ENCODE measurements at places on chromosomes 1 and 21. TPM values are rescaled to one million over a fixed set of nuclear protein-coding genes. Genes with fewer than 3 reads are reported as not detected.

MACF1 gene
- total RNA-seq = 296 TPM

CNR2 gene
- total RNA-seq = not detected

DNA sequence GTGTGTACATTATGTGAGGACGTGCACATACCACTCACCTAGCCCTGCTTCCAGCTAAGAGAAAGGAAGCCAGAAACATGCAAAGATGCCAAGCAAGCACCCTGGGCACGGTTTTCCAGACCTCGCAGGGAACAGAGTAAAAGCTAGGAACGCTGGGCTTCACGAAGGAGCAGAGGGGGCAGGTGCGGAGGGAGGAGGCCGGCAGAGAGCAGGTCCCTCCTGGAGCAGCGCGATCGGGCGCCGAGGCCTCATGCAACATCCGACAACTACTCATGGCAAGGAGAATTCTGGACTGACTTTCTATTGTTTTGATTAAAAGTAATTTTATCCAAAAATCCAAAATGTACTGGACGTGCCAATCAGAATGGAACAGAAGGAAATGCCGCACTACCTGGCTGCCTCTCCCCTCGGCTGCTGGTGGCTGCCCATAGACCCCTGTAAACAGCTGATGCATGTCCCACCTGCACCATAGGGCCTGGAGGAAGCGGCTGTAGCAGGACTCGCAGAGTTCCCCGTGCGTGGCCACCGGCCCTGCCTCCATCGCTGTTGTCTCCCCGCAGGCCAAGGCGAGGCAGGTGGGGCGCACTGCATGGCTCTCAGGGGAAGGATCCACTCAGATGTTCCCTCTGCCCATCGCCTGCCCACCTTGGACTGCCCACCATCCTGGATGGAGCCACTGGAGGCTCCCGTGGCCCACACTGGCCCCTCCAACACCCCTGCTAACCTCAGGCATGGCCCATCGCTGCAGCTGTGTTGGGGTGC, 93.5 kb downstream of the WDR4 start:
- DNase-seq = no peak

PTGS2 gene
- total RNA-seq = 8.7 TPM

- no peak for DNase-seq
Observed at GRCh38 chr1:211549092-211549711, 29.8 kb downstream of the SLC30A1 start.

TNFRSF4 gene
- 0.36 TPM for total RNA-seq

- no peak for DNase-seq
Observed at GRCh38 chr1:242219298-242219901, 220.5 kb upstream of the MAP1LC3C start.

- no peak for DNase-seq
Observed at GRCh38 chr1:218743861-218744505, 398.8 kb downstream of the TGFB2 start.

DNA sequence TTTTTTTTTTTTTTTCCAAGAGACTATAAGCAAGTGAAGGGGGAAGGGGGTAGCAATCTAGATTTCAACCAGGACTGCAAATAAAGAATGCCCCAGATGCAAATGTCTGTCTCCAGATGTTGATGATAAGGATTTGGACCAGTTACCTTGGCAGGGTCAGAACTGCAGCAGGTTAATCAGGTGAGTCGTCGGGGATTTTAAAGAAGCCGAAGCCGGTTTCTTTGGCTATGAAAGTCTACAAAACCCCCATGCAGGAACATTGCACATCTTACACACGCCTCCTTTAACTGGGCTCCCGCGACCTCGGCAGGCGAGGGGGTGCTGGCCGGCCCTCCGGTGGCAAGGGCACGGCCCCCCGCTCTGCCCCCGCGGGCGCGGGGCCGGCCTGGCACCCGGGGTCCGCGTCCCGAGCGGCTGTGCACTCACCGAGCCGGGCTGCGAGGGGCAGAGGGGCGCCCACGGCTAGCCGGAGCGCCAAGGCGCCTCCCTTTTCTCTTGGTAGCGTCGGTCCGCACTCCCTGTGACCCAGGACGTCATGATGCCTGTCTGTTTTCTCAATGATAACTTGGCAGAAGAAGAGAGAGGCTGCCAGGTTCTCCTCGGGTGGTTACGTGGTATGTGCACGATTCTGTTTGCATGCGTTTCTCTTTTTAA, 366.3 kb upstream of the ESRRG start:
- no peak for DNase-seq

DNA sequence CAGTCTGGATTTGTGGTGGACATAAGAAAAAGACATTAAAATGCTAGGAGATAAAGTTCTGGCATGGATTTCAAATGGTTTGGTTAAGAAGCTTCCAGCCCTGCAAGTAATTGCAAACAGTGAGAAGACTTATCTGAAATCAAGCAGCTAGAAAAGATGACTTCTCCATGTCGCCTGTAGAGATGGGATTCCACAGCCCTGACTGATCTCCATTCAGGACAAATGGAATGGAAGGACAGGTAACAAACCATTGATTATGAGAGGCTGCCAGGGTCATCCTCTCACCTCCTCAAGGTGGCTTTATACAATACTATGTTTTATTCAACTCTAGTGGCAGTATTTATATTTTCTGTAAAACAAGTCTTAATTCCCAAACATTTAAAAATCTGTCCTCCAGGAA, 237.9 kb downstream of the HLX start:
- no peak for DNase-seq

FCRL1 gene
- total RNA-seq = not detected

- no peak for DNase-seq
Observed at GRCh38 chr1:228000836-228001563, 5.8 kb upstream of the WNT3A start.

DNA sequence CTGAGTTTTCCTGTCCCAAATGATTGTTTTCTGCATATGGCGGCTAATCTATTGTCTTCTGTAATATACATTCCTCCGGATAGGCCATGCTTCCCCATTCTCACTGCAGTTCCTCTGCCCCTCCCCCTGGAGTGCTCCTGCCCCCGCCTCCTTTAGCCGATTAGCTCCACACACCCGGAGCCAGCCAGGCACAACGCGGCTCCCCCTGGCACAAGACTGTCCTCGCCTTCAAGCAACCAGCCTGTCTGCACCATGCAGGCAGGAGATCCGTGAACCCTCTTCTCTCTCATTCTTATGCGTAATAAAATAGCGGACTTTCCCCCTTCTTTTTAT, 18.0 kb downstream of the SERTAD4 start:
- no peak for DNase-seq

DNA sequence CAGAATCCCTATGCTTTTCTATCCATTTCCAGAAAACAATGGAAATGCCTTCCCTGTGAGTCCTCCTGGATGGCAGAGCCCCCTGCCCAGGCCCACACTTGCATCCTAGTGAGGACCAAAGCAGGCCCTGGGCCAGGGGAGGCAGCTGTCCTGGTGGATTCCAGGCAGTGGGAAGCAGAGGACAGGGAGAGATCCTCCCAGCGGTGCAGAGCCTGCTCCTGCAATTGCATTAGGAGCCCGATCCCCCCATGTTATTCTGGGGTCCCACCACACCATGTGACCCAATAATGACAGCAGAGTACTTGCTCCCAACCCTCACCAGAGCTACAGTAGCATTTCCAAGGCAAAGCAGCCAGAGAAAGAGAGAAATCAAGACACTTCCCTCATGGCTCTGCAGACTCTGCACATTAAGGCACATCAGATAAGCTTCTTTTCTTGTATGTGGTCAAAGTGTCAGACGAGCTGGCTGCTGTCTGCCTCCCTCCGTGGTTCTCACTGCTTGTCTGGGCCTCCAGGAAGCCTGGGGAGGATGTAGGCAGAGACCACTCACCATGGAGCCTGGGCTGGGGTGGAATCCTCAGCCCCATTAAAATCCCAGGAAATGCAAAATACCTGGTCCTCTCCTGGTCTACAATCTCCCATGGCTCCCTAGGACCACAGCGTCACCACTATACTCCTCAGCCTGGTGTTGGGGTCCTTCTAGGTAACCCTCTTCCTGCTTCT, 54.9 kb upstream of the RUNX3 start:
- no peak for DNase-seq

DNA sequence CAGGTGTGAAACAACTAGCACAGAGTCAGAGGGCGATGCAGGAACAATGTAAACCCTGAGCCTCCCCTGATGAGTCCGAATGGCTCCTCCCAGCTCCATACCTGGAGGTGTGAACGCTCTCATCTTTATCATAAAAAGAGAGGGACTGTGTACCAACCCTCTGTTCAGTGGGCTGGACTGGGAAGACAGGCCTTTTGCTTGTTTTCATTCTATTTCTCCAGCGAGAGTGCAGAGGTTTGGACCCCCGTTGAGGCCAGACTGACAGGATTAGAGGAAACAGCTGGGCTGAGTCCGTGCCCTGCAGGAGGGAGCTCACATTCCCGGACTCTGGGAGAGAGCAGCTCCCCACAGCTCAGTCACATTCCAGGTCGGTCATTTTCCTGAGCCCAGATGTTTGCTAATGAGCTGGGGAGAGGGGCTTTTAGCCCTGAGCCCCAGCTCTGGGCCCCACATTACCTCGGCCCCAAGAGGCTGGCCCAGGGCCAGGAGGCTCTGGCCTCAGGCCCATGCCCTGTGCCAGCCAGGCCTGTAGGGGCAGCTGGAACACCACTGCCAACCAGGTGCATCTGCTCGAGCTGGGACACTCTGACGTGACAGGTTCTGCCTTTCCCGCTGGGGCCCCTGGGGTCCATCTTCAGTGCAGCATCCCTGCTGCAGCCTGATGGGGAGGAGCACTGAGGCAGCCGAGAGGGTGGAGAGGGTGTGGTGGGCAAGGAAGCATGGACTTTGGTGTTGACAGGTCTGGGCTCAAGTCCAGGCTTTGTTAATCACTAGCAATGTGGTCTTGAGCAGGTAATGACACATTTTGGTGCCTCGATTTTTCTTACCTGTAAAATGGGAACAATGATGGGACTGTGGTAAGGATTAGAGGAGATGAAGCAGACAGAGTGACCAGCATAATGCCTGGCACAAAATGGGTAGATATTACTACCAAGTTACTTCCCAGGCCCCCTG, 3.5 kb upstream of the NBL1 start:
- DNase-seq = no peak

DNA sequence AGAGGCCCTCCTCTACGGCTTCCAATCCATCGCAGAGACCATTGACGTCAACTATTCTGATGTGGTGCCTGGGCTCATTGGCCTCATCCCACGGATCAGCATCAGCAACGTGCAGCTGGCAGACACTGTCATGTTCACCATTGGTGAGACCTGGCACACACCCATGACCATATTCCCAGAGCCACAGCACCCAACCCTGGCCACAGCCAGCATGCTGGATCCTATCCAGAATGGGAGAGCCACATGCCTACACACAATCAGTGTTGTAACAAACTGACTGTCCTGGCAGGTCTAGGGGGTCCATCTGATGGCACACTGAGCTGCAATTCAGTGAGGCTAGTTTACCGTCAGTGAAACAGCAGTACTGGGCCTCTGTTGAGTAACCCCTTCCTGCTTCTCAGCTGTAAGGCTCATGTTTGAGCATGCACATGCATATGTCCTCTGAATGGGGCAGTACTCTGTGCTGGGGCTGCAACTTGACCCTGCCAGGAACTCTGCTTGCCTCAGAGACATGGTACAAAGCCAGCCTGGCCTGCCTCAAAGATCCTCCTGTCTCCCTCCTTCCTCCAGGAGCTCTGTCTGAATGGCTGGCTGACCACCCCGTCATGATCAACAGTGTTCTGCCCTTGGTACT, 10.8 kb downstream of the IPO13 start:
- DNase-seq = no peak

- no peak for DNase-seq
Observed at GRCh38 chr1:209844695-209845407, 17.1 kb downstream of the UTP25 start.

- DNase-seq = no peak
Observed at GRCh38 chr1:206992790-206993189, 22.5 kb upstream of the FCAMR start.

APOBEC4 gene
- not detected for total RNA-seq

DNA sequence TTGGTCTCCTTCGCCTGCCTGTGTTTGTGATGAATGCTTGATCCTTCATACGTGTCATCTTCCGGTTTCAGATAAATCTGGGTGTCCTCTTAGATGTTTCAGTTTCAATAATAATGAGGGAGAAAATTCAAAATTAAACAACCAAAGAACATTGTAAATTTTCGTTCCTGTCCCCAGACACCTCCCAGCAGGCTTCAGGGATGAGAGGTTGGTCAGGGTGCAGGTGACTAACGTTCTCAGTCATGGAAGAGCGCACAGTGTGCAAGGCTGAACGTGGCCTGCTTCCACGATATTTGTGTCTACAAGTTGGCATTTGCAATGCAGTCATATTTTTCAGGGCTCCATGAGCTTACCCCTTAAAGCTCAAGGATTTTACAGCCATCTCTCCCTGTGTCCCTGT, 147.1 kb upstream of the ARHGEF16 start:
- no peak for DNase-seq

DNA sequence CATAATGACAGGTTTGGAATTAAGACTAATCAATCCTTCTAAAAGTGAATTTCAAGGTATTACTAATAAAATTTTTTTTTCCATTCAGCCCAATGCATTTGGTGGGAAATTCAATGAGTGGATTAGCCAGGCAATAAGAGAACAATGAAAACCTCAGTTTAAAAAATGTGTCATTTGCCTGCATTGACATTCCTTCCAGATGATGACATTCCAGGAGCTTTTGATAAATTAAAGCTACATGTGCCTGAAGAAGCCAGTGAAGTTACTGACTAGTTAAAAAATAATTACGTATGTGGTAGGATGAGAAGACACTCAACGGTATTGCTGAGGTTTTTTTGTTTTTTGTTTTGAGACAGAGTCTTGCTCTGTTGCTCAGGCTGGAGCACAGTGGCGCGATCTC, 37.9 kb upstream of the RC3H1 start:
- DNase-seq = peak; percentile 29

GSTM1 gene
- total RNA-seq = not detected

CSF3R gene
- total RNA-seq = not detected

DNA sequence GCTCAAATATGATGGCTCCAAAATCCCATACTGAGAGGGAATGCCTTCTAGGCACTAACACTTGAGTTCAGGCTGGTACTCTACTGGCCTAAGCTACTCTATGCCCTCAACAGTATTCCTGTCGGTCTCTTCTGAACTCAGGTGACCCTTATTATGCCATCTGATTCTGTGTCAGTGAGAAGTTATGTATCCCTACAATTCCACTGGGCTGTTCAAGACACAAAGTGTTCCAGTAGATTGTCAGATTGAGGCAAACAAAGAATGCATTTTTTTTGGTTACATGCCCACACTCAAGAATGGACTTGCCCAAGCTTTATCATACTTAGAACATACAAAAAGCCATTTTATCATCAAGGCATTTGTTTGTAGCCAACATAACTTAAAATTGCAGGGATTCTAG, 553.8 kb upstream of the PRMT6 start:
- no peak for DNase-seq

DNA sequence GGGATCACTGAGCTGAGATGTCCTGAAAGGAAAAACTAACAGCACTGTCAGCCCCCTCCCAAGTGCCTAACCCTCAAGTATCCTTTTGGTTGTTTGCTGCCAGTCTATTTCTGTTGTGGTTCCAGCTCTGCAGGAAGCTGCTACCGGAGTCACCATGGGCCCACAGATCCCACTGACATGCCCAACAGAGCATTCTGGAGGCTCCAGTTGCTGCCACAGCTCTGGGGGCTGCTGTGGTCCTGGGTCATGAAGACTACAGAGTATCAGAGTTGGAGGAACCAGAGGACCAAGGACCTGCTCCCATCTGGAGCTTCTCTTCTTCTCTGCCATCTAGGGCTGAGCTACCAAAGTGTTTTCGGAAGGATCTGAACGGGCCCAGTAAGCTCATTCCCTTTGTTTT, 910 bp downstream of the LCE3A start:
- no peak for DNase-seq

SUSD4 gene
- total RNA-seq = 0.07 TPM

GREM2 gene
- total RNA-seq = not detected

LCE1F gene
- total RNA-seq = not detected

GJA4 gene
- not detected for total RNA-seq
